Urinary bladder (tissue), 4 donors: ENCODE measurements at places on chromosomes 16 and 17. TPM values are rescaled to one million over a fixed set of nuclear protein-coding genes. Genes with fewer than 3 reads are reported as not detected.

GRCh38 chr17:27362909-27363308, 69.0 kb downstream of the WSB1 start:
- no peak for DNase-seq

DNA sequence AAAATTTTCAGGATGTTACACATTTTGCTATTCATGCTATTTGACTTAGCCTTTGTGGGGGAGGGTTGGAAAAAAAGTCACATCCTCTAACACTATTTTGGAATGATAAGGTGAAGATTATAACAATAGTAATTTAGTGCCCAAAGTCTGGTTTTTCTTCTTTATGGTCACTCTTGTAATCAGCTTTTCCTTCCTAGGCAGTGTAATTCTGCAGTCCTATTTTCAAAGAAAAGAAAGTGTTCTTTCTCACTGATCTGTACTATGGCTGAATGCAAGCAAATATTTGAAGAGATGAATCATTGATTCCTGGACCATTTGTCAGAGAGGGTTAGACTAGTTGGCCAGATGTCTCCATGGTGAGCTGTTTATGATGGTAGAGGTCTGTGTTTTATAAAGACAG, 8.4 kb downstream of the RSPRY1 start:
- no peak for DNase-seq

- no peak for DNase-seq
These were observed 19.5 kb upstream of the MSI2 start for GRCh38 chr17:57236686-57237299.

DNA sequence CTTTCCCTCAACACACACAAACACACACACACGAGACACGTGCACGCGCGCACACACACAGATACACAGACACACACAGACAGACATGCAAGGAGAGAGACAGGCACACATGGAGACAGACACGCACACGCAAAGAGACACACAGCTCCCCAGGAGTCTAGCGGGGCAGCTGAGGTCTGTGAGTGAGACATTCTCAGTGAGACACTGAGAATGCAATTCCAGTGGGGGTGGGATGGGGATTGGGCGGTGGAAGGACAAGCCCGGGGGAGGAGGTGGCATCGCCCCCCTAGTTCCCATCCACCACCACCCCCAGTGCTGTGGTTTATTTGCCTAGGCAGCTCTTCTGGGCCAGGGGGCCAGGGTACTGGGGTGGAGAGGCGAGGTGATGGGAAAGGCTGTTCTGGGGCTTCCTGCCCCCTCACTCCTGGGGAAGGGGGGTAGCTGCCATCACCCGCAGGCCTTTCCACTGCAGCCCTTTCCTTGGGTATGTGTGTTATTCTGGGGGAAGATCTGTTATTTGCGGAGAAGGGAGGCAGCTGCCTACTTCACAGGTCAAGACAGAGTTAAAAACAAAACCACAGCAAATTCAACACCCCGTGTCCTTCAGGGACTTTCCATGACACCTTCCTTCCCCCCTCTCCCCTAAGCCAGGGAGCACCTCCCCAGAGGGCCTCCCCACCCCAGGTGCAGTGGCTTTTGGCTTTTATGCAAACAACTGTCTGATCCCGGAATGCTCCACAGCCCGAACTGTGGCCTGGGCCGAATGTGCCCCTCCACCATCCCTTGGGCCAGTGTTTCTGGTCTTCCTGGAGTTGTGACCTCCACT, 18.0 kb downstream of the GRB7 start:
- no peak for DNase-seq

DNA sequence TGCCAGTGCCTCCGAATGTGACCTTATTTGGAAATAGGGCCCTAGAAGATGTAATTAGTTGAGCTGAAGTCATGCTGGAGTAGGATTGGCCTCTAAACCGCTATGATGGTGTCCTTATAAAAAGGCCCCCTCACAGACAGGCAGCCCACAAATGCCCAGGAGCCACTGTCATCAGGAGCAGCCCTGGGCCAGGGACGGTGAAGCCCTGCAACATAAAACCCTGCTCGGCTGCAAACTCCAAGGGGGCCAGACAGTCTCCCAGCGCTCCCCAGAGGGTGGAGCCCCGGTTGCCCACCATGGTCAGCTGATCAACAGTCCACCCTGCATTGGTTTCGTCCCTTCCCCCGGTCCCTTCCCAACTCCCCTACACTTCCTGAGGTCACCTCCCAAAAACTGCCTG, 351.7 kb downstream of the FOXL1 start:
- no peak for DNase-seq

GRCh38 chr16:47734987-47735594, 274.0 kb downstream of the PHKB start:
- DNase-seq: no peak

GRCh38 chr17:61813211-61813610, 50.1 kb downstream of the BRIP1 start:
- DNase-seq: no peak

GRCh38 chr16:72976438-72977064, 71.4 kb downstream of the ZFHX3 start:
- no peak for DNase-seq

- no peak for DNase-seq
These were observed 4.6 kb downstream of the ZNF319 start for GRCh38 chr16:57995721-57996405.

DNA sequence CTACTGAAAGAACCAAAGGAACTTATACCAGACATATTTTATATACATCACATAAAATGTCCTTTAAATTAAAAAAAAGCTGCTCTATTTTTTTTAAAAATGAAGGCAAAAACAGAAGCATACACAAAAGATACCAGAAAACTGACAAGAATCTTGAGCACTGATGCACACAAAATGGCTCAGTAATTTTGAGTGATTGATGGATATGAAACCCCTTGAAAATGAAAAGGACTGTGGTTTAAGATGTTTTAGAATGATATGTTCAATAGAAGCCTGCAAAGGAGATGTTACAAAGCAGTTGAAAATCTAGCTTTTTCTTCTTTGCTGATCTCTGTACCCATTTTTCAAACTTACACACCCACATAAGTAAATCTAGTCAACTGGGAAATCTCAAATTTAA, 2.7 kb downstream of the C16orf87 start:
- no peak for DNase-seq

Gene NUTF2
- 70.6 TPM for total RNA-seq

Gene SCIMP
- total RNA-seq: 0.42 TPM

GRCh38 chr17:80637048-80637781, 92.6 kb downstream of the RPTOR start:
- no peak for DNase-seq

Gene STH
- not detected for total RNA-seq

DNA sequence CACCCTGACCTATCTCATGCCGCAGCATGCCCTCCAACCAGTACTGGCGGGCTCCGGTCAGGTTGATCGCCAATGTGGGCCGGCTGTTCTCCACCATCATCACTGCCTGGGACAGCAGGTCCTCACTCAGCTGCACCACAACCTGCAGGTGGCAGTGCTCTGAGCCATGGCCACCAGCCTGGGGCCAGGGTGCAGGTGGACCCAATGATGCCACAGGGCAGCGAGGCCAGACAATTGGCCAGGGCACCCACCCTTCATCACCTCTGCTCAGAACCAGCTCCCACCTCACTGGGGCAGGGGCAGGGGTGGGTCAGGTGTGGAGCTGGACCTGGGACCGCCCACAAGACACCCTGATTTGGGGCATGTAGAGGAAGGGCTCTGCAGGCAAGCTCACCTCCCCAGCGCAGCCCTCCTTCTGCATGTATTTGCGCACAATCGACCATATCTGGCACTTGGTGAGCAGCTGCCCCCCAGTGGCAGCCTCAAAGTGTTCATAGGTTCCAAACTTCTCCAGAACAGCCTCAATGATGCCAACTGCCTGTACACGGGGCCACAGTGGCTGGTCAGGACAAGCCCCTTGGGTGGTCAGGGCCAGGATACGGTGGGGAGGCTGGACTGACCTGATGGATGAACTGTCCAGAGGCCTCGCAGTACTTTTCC, 4.2 kb downstream of the MATCAP1 start:
- no peak for DNase-seq

GRCh38 chr16:77480681-77481315, 46.0 kb upstream of the ADAMTS18 start:
- no peak for DNase-seq

GRCh38 chr16:81481207-81481821, 36.7 kb downstream of the CMIP start:
- no peak for DNase-seq

DNA sequence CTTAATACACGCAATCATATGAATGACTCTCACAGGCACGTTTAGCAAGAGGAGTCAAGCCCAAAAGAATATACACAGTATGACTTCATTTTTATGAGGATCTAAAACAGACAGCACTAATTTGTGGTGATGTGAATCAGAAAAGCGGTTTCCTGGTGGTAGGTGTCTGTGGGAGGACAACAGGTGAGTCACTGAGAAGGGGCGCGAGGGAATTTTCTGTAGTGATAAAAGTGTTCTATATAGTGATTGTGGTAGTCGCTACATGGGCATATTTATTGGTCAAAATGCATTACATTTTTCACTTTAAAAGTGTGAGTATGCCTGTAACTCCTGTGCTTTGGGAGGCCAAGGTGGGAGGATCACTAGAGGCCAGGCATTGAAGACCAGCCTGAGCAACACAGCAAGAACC, 7.6 kb upstream of the TNRC6A start:
- DNase-seq: no peak

- no peak for DNase-seq
These were observed 5.5 kb downstream of the DOK4 start for GRCh38 chr16:57480754-57481230.

Gene KRT39
- not detected for total RNA-seq

DNA sequence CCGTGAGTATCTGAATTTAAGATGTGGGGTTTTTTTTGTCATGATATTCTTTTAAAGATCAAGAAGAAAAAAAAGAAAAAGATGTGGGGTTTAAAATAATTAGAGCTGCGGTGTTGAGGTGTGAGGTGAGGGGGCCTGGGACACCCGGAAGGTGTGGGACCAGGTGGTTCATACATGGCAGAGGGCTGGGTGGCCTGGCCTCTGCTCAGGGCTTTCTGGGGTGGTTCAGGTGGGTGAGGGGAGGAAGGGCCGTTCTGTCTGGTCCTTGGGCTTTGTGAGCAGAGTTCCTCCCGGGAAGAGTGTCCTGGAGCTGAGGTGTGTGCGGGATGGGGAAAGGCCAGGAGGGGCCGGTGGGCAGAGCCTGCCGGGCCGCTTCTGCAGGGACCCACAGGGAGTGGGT, 5.0 kb downstream of the PRSS27 start:
- DNase-seq: no peak

Gene CACNG5
- not detected for total RNA-seq

- no peak for DNase-seq
These were observed 1.3 kb downstream of the TTYH2 start for GRCh38 chr17:74214484-74215341.

DNA sequence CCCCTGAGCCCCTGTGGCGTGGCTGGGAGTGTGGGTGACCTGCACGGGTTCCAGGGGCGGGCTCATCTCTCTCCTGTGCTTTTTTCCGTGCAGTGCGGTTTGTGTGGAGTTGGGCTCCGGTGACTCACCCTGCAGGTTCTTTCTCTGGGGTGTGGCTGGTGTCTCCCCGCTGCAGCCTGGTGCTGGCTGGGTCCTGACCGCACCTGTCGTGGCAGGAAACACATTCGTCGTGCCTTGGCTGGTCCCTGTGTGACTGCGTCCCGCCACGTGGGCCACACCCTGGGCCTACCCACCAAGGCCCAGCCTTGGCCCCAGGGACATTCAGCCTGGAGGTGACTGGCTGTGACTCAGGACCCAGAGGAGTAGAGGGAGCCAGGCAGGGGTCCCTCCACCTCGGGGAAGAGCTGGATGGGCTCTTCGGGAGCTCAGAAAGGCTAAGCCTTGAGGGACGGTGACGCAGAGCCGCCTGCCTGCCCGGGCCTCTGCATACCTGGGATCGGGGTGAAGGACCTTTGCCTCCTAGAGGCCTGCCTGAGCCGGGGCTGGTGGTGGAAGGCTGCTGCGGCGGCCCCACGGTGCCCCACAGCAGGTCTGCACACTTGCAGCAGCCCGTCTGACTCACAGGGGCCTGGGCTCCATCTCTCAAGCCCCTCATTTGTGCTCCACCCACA, 7.8 kb downstream of the TRAF7 start:
- DNase-seq: no peak

GRCh38 chr16:67156143-67156844, 3.4 kb downstream of the TRADD start:
- DNase-seq: no peak

GRCh38 chr17:18256351-18256750, 2.2 kb downstream of the FLII start:
- no peak for DNase-seq

Gene BCAR1
- total RNA-seq: 24.0 TPM

DNA sequence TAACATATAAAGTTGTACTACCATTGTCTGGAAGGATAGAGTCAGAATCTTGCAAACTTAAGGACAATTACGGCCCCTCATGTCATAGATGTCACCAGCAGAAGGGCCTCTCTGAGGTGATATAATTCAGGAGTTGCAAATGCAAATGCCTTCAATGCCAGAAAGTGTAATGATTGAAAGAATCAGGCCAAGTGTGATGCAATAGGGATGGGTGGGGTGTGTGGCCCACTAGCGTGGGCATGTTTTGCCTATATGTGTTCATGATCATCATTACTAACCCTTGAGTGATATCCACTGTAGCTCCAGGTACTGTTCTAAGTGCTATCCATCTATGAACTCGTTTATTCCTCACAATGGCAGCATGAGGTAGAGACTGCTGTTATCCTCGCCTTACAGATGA, 1.1 kb downstream of the DHRS7C start:
- DNase-seq: no peak

- DNase-seq: no peak
These were observed 14.4 kb downstream of the HID1 start for GRCh38 chr17:74957935-74958740.

Gene GRB7
- total RNA-seq: 2.9 TPM

DNA sequence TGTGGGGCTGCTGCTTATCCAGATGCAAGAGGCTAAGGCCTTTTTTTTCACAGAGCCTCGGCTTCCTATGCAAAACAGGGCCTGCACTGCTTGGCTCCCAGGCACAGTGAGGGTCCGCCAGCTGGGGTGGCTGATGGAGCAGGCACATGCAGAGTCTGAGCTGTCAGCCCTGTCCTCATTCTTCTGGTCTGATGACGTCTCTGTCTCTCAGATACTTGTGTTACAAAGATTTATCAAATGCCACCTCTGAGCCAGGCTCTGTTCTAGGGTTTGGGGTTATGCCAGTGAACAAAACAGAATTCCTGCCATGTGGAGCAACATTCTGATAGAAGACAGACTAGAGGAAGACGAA, 4.8 kb downstream of the RNF40 start:
- no peak for DNase-seq

- DNase-seq: no peak
These were observed 23.8 kb downstream of the C17orf100 start for GRCh38 chr17:6675201-6675825.

GRCh38 chr17:48027322-48027981, 10.1 kb downstream of the COPZ2 start:
- DNase-seq: no peak

GRCh38 chr16:10579575-10579964, 828 bp downstream of the EMP2 start:
- DNase-seq: no peak

DNA sequence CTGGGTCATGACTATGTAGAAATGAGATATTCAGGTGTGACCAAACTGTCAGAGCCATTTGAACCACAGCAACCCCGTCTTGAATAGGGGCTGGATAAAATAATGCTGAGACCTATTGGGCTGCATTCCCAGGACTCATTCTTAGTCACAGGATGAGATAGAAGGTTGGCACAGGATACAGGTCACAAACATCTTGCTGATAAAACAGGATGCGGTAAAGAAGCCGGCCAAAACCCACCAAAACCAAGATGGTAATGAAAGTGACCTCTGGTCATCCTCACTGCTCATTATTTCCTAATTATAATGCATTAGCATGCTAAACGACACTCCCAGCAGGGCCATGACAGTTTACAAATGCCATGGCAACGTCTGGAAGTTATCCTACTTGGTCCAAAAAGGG, 545.5 kb downstream of the TMEM114 start:
- no peak for DNase-seq

Gene SMTNL2
- 8.0 TPM for total RNA-seq
